ENCODE measurements at places on chromosomes 2 and 18. TPM values are rescaled to one million over a fixed set of nuclear protein-coding genes. Genes with fewer than 3 reads are reported as not detected.

The MRPS5 gene
- total RNA-seq: 50.2 TPM

The DSC3 gene
- total RNA-seq: not detected

The PSTPIP2 gene
- total RNA-seq: 6.4 TPM

The XDH gene
- total RNA-seq: not detected

The KRTCAP3 gene
- total RNA-seq: 2.0 TPM

The CD8B2 gene
- not detected for total RNA-seq

The PSMA8 gene
- total RNA-seq: not detected

The C2orf78 gene
- total RNA-seq: not detected

The TMEM200C gene
- total RNA-seq: not detected

The MYO7B gene
- 0.57 TPM for total RNA-seq
